ENCODE measurements at places on chromosomes 7 and 10.

- DNase-seq: no peak
Measured at GRCh38 chr10:128519581-128519980, 393.4 kb upstream of the MKI67 start.

- DNase-seq: no peak
Measured at GRCh38 chr7:100726996-100727761, 6.2 kb upstream of the ZAN start.

DNA sequence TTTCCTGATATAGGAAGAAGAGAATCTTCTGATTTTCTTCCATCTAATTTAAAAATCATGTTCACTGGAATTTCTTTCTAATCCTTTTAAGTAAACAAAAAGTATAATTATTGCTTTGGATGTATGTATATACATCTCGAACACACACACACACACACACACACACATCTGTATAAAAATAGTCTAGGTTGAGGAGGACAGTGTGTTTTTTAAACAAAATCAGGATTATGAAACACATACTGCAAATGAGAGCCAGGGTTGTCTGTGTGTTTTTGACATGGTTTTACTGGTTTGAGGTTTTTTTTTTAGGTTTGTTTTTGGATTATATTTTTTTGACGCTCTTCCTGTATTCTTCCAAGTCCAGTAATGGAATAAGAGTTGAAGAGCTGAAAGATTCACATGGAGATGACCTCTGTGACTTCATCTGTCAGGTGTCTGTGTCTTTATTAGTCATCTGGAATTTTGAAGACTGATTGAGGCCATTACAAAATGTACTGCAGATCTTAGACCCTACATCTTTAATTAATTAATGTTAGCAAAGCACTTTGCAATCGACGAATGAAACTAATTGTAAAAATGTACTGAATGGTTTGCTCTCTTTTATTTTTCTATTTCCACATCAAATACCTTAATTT, 237.1 kb downstream of the SUGCT start:
- no peak for DNase-seq

DNA sequence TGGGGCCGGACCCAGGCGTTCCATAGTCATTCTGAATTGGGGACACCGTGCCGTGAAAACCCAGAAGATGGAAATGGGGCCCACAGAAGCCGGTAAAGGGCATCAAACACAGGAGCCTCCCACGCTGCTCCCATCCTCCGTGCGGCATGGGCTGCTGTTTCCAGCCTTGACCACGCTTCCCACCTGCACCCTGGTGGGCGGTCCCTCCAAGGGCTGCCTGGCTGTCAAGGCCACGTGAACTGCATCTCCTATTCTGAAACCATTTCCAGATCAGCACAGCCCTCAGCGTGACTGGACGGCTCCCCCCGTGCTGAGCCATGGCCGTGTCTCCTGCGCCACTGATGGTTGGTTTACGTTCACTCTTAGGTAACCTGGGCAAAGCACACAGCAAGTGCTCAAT, 14.1 kb downstream of the CFAP46 start:
- DNase-seq: no peak

- DNase-seq: no peak
Measured at GRCh38 chr7:68205826-68206225, 1209.2 kb downstream of the TYW1 start.

GRCh38 chr10:53699684-53700083, 927.1 kb upstream of the MBL2 start:
- DNase-seq: no peak

DNA sequence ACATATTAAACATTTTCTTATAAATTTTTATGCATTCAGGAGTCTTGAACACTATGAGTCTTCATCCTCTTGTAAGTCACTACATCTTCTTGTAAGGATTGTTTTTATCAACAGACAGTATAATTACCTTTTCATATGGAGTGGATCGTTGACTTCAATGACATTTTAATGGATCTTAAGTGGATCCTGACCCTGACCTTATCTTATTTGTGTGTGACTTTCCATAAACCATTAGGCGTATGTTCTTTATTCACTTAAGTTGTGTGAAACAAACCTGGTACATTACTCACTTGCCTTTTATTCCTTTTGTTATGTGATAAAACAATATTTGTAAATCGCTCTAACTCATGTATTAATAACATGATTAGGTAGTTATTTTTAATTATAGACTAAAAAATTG, 18.5 kb upstream of the SEMA3C start:
- DNase-seq: no peak

DNA sequence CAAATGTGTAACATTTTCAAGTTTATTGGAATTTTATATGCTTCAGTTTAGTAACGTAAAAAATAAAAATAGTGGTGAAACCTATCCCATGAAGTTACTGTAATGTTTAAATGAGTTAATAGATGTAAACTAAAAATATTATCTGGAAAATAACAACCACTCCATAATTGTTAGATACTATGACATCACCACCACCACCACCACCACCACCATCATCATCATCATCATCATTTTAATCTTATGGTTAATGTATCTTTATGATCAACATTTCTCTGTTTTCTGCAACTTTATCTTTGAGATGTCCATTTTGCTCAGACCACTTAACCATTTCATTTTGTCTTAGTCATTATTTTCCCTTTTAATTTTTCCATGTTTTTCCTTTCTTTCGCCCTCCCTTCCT, 23.4 kb upstream of the CACNA2D1 start:
- DNase-seq: no peak

- DNase-seq: no peak
Measured at GRCh38 chr7:18049262-18049661, 21.6 kb upstream of the PRPS1L1 start.

DNA sequence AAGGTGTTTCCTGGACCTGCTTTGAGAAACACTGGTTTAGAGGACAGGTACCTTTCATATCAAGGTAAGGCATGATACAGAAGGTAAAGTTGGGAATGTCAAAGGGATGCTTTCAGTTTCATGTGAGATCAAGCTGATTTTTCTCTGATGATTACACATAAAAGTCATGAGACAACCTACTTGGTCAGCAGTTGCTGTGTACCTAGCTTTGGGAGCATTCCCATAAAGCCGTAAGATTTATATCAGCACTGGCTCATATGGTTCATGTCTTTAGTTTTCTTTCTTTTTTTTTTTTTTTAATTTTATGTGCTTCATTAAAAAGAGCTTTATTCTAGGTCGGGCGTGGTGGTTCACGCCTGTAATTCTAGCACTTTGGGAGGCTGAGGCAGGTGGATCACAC, 265.3 kb upstream of the LRGUK start:
- no peak for DNase-seq

GRCh38 chr10:48274636-48275035, at the start of gene FRMPD2:
Gene FRMPD2 (minus strand): TSS chr10:48274696. CDS start chr10:48274567, 129 bp downstream.
- no peak for DNase-seq

DNA sequence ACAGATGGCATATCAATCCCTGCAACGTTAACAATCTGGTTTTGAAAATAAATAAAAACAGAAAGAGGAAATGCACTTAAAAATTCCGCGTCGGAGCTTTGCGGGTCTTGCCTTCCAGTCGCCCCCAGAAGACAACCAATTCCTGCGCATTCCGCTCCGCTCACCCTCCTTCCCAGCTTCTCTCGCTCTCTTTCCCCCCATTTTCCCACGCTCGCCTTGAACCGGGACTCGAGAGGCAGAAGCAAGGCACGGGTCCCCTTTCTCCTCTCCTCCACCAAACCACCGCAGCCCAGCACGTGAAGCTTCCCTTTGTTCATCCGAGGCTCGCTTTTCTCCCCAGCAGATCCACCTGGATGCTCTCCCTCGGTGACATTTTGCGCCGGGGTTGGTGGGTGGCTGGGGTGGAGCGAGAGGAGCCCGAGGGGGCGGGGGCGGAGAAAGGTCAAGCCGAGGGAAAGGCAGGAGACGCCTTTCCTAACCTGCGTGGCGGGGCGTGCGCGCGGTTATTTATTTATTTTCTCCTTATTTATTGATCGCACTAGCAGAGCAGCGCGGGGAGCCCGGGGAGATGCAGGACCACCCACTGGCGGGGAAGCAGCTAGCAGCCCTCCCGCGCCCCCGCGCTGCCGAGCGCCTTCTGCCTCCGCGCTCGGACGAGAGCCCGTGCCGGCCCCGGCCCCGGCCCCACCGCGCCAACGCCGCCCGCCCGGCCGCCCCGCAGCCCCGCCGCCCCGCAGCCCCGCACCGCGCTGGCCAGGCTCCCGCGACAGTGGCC, at the start of gene KCND2:
TSS of gene KCND2 (plus strand) at position 475 of the 775 bp plus-strand sequence.
- no peak for DNase-seq

- no peak for DNase-seq
Measured at GRCh38 chr10:119931871-119932270, 39.3 kb downstream of the SEC23IP start.

- DNase-seq: no peak
Measured at GRCh38 chr10:49178489-49179471, 9.4 kb downstream of the TMEM273 start.

DNA sequence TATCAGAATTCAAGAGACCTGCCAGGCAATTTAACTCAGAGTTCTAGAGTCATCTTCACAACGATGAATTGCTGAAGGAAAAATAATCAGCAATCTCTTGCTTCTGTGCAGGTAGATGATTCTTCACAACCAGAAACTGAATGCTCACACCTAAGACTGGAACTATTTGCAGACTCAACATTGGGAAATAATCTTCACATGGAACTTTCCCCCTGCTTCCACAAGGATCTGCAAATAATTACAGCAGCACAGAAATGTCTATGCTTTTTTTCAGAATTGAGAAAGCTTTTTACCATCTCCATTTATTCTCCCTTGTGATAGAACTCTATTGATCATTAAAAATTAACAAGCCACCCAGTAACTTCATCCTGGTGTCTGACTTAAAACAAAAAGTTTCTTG, 282.8 kb downstream of the AHR start:
- DNase-seq: no peak

GRCh38 chr10:96299383-96299782, 4.9 kb upstream of the DNTT start:
- peak; percentile 33 for DNase-seq

DNA sequence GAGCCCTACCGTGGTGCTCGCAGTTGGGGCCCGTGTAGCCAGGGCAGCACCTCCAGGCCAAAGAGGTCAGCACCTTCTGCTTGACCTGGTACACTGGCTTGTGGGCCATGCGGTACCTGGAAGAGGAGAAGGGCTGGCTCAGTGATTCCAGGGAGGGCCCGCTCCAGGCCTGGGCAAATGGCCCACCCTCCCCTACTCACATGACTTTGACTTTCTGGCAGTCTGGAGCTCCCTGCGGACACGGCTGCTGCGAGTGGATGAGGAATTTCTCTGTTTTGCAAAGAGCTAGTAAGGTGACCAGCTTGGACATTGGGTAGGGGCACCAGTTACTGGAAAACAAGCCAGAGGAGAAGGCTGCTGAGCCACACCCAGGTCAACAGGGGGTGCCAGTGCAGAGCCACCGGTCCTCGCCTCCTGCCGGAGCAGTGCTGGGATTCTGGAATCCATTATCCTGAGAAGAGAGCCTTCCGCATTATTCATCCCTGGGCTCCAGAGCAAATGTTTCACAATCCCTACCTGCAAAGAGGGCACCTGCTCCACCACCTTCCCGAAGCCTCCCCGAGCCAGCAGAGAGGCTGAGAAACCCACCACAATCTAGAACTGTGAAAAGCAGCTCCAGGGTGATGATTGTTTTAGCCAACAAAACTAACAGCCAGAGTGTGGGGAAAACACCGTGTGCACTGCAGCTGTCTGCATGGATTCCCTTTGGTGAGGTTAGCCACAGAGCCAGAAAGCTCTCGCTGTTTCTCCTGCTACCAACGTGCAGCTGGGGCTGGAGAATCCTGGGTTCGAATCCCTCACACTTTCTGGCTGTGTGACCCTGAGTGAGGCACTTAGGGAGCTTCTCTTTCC, 11.8 kb downstream of the MMRN2 start:
- no peak for DNase-seq

GRCh38 chr10:61298194-61298593, 155.0 kb downstream of the TMEM26 start:
- DNase-seq: no peak

GRCh38 chr10:30935078-30935477, 96.6 kb downstream of the ZNF438 start:
- DNase-seq: peak; percentile 18

DNA sequence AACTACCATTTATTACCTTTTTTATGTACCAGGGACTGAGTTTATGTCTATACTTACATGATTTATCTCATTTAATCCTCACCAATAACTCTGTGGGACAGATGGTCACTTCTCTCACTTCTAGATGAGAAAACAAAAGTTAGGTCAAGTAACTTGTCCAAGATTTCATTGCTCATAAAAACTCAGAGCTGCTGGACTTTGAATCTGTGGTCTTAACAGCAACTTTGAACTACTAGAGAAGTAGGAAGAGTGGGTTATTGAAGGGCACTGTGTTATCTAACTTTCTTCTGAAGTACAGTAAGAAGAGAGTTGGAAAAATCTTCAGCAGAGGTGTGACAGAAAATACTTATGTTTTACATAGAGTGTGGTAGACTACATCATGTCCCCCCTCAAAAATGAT, 214.2 kb upstream of the BMPER start:
- no peak for DNase-seq

DNA sequence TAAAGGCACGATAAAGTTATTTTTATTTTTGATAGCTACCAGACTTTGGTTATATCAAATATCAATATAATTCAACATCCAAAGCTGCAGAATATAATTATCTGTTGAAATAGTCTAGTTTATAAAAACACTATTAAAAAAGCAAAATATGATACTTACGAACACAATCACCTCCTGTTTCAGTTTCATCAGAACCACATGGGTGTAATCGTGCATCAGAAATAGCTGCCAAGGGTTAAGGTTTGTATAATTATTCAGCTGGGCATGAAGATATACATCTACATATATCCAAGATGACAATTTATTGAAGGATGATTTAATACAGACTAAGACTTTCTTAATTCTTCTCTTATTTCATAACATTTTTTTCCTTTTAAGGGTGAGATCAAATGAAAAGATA, 20.3 kb downstream of the VWDE start:
- no peak for DNase-seq

GRCh38 chr7:25408012-25408687, 179.9 kb upstream of the NPVF start:
- no peak for DNase-seq

DNA sequence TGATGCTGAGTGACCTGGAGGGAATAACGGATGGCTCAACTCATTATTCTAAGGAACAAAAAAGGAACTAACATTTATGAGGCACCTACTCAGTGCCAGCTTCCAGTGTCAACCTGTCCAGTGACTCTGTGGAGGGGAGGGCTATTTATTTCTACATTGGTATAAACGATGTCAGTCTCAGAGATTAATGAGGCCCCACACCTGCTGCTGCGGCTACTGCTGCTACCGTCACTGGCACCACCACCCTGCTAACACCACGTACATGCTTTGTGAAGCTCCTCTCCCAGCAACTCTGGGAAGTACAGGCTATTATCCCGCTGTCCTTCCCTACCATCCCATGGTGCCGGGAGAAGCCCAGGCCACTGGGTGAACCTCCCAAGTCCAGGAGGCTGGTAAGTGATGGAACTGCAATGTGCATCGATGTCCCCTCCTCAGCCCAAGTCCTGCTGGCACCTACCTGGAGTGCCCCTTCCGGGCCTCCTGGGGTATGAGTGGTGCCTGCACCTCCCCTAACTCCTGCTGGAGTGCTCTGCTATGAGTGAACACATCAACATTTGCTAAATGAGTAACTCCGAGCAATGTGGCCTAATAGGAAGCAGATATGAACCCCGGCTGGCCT, 101.5 kb downstream of the ARHGAP22 start:
- no peak for DNase-seq

Data from KBM-7 (cell line).